Neural crest cell (in vitro differentiated cells): ENCODE measurements at places on chromosomes 4 and X.

- DNase-seq: no peak
Measured at GRCh38 chr4:1296324-1297022, 6.8 kb downstream of the MAEA start.

DNA sequence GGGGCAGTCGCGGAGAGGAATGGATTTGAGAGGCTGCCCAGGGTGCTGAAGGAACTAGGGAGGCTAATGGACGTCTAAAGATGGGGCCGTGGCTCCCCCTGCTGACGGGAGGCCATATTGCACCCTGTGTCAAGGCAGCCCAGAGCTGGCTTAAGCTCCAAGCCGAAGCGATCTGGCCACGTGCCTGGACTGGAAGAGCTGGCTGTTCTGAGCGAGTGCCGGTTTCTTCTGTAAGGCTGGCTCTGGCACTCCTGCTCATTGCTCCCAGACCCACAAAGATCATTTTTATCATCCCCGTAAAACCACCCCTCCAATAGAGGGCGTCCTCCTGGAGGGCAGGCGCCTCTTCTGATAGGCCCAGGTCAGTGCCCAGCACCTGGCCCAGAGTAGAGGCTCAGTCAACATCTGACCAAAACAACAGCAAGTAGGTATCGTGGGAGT lies 5.6 kb downstream of the PNCK start:
- DNase-seq: peak; percentile 78

DNA sequence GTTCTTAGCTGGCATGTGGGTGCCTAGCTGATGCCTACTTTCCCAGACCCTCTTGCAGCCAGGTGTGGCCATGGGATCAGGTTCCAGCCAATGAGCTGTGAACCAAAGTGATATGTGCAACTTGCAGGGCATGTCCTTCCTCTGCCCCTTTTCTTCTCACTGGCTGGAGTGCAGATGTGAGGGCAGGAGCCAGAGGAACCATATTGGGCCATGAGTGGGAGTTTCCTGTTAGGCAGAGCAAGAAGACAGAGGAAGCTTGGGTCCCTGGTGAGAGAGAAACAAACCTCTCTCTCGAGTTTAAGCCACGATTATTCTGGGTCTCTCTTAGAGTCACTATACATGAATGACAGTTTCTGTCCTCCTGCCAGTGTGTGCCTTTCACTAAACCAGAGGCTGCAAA lies 120.4 kb upstream of the STX18 start:
- no peak for DNase-seq

GRCh38 chr4:75821966-75822365 lies 80.3 kb downstream of the PPEF2 start:
- DNase-seq: no peak

- no peak for DNase-seq
Measured at GRCh38 chr4:8838296-8838960, 33.2 kb downstream of the HMX1 start.
